ENCODE measurements at places on chromosomes 7 and 10.
A peak's percentile ranks its signal among the peaks of the same experiment; 100 is the strongest.

DNA sequence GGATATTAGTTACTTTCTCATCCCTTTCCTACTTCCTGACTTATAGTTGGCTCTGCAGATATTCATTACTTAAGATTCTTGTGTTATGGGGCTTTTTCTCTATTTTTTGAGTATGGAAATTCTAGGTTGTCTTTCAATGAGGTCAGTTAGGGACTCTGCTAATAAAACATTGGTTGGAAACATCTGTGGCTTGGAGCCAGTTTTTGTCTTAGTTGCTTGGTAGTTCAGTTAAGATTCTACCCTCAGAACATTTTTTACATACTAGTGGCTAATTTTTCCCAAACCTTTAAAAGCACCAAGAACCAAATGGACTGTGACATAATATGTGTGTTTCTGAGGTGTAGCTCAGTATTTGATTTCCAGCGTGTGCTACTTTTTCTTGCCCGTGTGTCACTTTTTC is 305.6 kb upstream of the FZD1 start:
- DNase-seq: no peak

DNA sequence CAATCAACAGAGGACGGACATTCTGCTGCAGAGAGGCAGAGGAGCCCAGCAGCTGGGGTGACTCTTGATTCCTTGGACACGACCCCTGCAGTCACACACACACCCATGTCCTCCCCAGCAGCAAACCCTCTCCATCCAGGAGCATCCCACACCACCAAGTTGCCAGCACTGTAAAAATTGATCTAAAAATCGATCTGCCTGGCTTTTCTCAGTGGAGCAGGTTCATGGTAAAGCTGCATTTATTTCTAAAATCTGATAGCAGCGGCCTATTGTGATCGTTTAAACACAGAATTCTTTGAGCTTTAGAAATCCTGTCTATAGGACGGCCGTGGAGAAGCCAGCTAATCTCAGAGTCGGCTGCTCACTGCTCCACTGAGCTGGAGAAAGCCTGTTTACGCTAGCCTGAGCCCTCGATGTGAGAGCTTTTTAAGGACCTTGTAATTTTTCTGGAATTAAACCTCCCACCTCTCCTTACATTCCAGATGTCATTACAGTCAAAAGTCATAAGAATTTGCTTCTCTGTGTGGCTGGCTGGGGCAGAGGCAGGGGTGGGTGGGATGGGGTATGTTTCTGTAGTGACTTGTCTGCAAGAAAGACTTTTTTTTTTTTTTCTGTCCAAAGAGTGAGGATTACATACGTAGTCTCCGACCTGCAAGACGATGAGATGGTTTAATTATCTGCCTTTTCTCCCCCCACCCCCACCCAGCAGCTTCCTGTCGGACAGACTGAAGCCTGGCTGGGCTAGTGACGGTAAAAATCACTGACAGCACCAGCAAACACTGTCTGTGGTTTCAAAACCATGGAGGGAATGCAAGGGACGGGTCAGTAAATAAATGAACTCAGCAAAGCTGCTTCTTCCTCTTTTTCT is 31.6 kb downstream of the TRIM8 start:
- DNase-seq: no peak

DNA sequence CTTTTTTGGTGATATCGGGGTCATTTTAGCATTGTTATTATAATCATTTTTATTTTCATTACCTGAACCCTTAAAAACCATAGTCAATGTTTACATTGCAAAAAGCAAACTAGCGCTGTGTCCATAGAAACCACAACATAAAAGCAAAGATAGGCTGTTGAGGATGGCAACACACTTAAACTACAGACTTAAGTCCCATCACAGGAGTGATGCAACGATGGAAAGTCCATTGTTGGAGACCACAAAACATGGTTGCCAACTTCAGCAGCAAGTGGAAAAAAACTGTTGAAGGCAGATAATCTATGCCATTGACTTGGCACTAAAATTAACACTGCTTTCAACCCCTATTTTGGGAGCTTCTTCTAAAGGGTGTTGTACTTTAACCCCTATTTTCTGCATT is 398.8 kb upstream of the IGFBP3 start:
- no peak for DNase-seq

- DNase-seq: no peak
Measured at GRCh38 chr10:118237930-118238329, 104.2 kb downstream of the FAM204A start.

- DNase-seq: no peak
Measured at GRCh38 chr10:34940436-34940835, 125.3 kb upstream of the PARD3 start.

- DNase-seq: peak; percentile 24
Measured at GRCh38 chr7:132393789-132394261, 182.4 kb downstream of the PLXNA4 start.
